ENCODE measurements at places on chromosomes 6 and 20. TPM values are rescaled to one million over a fixed set of nuclear protein-coding genes. Genes with fewer than 3 reads are reported as not detected.

Gene PNPLA1
- 0.27 TPM for polyA plus RNA-seq

Gene TUBB
- 777 TPM for polyA plus RNA-seq

Gene TMEM244
- not detected for polyA plus RNA-seq

Gene EPPIN
- polyA plus RNA-seq, result 0.12 TPM

Gene ECT2L
- 0.17 TPM for polyA plus RNA-seq

Gene ADGB
- polyA plus RNA-seq, result not detected

Gene RPS6KA2
- 25.9 TPM for polyA plus RNA-seq

Gene CLPSL1
- polyA plus RNA-seq, result not detected

Gene SCRT2
- not detected for polyA plus RNA-seq

Gene NTSR1
- polyA plus RNA-seq, result 0.10 TPM

Gene MUCL3
- not detected for polyA plus RNA-seq

Gene LTB
- polyA plus RNA-seq, result 1.5 TPM

Gene SLC16A10
- polyA plus RNA-seq, result 7.6 TPM

Gene SUMO4
- polyA plus RNA-seq, result 0.52 TPM

Gene SDCBP2
- 1.8 TPM for polyA plus RNA-seq

Gene MRPS26
- polyA plus RNA-seq, result 35.9 TPM

Gene COL9A3
- 10.6 TPM for polyA plus RNA-seq

Gene TFAP2A
- polyA plus RNA-seq, result 0.84 TPM

Gene SPTLC3
- 1.5 TPM for polyA plus RNA-seq

Gene BTN1A1
- polyA plus RNA-seq, result 0.25 TPM

Gene ZKSCAN3
- 7.7 TPM for polyA plus RNA-seq

Gene LRFN2
- 0.08 TPM for polyA plus RNA-seq

Gene FOXA2
- not detected for polyA plus RNA-seq

Gene CD93
- polyA plus RNA-seq, result 66.7 TPM

Gene ENPP5
- polyA plus RNA-seq, result 3.9 TPM

Gene RAET1L
- polyA plus RNA-seq, result not detected

Gene PHACTR2
- 36.5 TPM for polyA plus RNA-seq

Gene CALHM5
- 2.4 TPM for polyA plus RNA-seq

All from hindlimb muscle (tissue), 1 donor.